GM12865 (cell line): ENCODE measurements at places on chromosomes 4 and X.

- no peak for DNase-seq
Measured at GRCh38 chrX:37812110-37812509, 32.3 kb downstream of the CYBB start.

GRCh38 chrX:155544881-155545280, 67.9 kb downstream of the TMLHE start:
- no peak for DNase-seq

- DNase-seq = no peak
Measured at GRCh38 chr4:94934864-94935263, 177.1 kb downstream of the BMPR1B start.

DNA sequence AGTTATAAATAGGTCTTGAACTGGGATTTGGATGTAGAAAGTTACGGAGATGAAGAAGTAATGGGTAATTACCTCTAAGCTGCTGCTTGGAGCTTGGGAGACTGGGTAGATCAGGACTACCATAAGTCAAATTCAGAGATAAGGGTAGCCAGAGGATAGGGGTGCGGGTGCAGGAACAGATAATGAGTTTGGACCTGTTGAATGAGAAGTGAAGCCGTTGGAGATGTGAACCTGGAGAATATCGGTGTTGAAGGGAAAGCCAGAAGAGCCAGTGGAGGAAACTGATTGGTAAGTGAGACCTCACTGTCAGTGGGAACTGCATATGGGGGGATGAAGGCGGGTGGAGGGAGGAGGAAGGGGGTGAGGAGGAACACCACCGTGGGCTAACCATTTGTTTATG, 618 bp upstream of the FOXO4 start:
- no peak for DNase-seq

GRCh38 chrX:29297171-29297800, 710.0 kb downstream of the IL1RAPL1 start:
- DNase-seq = no peak

DNA sequence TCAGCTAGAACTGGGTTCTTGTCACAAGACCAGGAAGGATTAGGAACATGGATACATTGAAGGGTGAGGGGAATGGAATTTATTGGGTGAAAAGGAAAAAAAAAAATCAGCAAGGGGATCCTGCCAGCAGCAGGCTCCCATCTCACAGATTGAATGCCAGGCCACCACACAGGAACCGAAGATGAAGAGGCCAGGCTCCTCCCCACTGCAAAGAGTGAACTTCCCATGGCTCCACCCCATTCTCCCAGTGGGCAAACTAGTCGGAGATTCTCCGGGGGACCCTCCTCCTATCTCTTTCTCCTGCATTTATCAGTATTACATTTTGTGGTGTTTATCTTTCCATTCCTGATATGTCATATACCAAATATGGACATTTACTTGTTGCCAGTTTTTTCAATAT, 46.0 kb upstream of the MAGED1 start:
- no peak for DNase-seq

DNA sequence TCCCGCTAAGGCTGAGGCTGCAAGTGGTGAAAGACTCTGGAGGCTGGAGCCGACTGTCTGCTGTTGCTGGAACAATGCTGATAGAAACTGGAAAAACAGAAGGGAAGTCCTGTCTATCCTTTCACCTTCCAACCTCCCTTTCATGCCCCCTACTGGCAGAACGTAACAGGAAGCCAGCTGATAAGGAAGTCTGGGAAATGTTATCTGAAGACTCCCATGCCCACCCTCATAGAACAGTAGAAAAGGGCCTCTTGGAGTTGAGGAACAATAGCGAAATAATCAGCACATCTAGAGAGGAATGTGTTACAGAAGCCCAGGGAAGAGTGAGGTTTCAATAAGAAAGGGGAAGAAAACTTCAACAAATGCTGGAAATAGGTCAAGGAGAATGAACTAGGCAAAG, 117.1 kb upstream of the DKK2 start:
- DNase-seq = peak; percentile 5

GRCh38 chr4:40916880-40917279, 167.1 kb downstream of the NSUN7 start:
- DNase-seq = peak; percentile 67

DNA sequence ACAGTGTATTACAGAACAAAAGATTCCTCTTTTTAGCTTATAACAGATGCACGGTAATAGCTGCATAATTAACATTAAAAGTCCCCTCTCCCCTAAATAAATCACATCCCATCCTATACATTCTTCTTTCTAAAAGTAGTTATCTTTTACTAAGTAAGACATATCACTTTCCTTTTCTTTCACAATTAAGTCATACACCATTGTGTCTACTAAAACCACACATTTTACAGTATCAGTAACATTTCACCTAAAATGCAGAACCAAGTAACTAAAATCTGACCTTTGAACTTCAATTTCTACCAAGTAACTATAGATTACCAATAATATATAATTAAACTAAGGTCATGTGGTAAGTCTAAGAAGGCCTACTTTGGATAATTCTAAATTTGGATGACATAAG, 14.2 kb downstream of the DHX15 start:
- no peak for DNase-seq

- DNase-seq = no peak
Measured at GRCh38 chr4:56698329-56698728, 17.2 kb upstream of the HOPX start.

DNA sequence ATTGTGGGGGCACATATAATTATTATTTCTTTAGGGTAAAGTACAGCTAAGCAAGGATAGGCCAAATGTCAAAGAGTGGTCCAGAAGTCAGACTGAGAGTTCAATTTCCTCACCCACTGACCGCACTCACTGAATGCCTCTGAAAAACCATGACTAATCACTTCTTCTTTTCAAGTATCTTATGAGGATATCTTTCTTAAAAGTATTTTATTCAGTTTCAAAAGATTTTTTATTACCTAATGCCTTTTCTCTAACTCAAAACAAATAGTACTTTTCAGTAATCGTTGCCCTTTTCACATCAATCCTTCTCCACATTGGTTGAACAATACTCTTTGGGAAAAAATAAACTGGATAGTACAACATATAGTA, 61.7 kb upstream of the CAMK2D start:
- peak; percentile 86 for DNase-seq

- peak; percentile 3 for DNase-seq
Measured at GRCh38 chr4:24226667-24227066, 336.8 kb upstream of the PPARGC1A start.

GRCh38 chr4:11596989-11597388, 168.3 kb upstream of the HS3ST1 start:
- no peak for DNase-seq

DNA sequence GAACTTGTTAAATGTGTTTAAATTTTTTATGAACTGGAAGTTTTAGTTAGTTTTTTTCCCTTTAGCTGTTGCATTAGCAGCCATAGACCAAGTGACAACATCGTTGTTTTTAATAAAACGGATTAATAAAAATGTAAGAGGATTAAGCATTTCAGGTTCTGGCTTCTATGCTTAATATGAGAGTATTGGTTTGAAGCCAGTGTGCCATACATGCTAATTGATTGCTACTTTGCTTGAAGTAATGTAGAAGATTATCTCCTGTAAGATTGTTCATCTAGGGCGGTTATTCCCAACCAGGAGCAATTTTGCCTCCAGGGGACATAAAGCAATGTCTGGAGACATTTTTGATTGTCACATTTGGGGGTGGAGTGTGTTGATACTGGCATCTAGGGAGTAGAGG, 54.3 kb downstream of the TLL1 start:
- DNase-seq = no peak

DNA sequence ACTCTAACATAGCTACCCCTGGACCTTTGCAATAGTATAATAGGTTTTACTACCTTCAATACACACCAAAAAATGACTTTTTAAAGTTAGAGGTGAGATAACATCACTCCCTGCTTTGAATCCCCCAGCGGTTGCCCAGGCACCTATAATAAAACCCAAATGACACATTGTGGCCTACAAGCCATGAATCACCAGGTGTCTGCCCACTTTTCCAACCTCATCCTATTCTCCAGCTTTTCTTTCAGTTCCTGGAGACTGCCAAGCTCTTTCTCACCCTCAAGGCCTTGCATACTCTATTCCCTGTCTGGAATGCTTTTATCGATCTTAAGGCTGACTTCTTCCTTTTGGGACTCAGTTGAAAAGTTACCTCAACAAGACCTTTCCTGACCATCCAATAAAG, 16.4 kb upstream of the PRSS48 start:
- no peak for DNase-seq

- DNase-seq = no peak
Measured at GRCh38 chr4:177177541-177178081, 132.1 kb upstream of the NEIL3 start.

DNA sequence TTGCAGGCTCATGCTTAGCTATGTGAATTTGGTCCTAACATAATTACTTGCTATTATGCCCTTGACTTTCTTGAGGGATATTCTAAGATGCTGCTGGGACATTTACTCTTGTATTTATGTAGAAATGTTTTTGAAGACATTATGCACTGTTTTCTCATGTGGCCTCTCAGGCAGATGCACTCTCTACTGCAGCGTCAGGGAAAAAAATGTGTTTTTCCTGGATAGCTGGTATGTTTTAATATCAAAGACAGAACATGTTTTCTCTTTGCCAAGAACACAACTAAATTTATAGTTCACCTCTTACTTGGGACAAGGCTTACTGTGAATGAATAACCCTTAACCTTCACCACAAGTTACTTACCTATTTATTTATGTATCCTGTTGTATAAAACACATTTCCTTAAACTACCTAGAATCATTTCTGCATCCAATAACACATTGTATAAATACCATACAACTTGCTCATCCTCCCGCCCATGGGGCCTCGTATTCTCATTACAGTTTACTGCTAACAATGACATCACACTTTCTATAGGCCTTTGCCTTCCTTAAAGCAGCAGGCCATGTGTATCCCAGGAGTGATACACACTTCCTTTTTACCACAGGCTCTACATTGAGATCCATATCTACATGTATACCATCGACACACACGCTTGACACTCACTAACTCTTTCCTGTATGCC, 178.7 kb downstream of the SLIT2 start:
- DNase-seq = no peak

DNA sequence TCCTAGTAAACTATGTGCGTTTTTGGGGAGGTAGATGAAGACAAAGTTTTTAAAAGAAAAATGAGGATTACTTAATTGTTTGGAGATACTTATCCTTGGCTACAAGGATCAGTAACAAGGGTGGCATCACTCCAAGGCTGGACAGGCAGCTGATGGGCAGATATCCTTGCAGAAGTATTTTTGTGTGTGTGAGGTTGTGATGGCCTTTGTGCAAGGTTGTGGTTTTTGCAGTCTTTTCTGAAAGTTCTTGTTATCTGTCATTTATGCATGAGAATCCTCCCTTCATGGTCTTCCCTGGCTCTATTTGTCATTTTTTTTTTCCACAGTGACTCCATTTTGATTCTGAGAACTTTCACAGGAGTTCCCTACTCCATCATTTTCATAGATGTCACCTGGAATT, 96.0 kb upstream of the C1GALT1C1 start:
- DNase-seq = peak; percentile 4

DNA sequence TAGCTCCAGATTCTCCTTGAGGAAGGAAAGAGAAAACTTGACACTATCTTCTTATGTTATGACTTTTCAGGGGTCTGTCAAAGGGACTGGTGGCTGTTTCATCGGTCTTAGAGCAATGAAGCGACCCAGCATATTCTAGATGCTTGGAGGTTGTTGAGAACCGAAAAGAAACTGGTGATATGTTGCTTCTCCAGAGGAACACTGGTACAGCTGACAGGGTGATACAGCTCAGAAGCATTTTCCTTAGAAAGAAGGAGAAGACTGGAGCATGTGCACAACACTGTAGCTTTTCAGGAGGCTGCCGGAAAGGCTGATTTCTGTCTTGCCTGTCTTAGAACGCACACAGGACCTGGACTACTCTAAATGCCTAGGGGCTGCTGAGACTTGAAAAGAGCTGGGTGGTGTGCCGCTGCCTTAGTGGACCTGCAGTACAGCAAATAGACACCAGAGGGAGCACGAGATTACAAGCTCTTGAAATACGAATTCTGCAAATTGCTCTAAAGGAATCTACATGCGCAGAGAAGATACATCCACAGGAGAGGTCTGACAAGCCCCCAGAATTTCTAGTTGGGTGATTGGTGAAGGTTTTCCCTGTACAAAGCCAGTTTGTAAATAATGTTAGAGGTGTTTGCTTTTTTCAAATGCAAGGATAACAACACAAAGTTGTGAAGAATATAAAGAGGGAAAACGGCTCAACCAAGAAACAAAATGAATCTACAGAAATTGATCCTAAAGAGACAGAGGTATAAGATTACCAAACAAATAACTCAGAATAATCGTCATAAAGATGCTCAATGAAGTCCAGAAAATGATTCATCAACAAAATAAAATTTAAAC, 223.1 kb upstream of the DMD start:
- DNase-seq = peak; percentile 45

GRCh38 chrX:31178064-31178768, 106.4 kb upstream of the FTHL17 start:
- DNase-seq = peak; percentile 19

- DNase-seq = peak; percentile 94
Measured at GRCh38 chr4:14856062-14856933, 146.0 kb upstream of the CPEB2 start.

DNA sequence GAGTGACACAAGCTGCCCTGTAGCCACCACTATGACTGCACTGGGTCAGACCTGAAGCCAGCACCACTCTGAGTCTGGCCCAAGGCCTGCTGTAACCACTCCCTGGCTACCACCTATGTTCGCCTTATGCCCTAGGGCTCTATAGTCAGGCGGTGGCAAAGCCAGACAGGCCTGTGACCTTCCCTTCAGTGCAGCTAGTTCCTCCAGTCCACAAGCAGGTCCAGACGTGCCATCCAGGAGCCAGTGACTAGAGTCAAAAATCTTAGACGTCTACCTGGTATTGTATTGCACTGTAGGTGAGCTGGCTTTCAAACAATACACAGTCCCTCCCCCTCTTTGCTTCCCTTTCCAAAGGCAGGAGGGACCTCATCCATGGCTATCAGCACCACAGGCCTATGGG, 54.0 kb upstream of the RNF128 start:
- DNase-seq = no peak

GRCh38 chrX:8049827-8050226, 121.2 kb downstream of the VCX2 start:
- DNase-seq = no peak

DNA sequence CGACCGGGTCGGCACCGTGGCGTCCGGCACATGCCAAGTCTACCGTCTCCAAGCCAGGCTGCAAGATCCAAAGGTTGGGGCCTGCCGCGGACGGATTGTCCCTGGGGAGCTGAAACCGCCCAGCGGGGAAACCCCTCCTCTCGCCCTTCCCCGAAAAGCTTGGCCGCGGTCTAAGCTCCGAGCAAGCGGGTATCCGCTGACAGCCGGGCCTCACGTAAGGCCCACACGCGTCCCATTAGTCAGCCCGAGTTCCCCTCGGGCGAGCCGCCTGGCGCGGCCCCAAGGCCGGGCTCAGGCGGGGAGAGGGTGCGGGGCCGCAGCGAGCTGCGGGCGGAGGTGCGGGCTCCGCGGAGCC, 6.8 kb upstream of the BCOR start:
- DNase-seq = peak; percentile 79

GRCh38 chr4:93029769-93030168, 726.0 kb downstream of the GRID2 start:
- peak; percentile 21 for DNase-seq

GRCh38 chr4:148442832-148443511, 758 bp upstream of the NR3C2 start:
- DNase-seq = no peak
